ENCODE measurements at places on chromosomes 6 and 20.
A peak's percentile ranks its signal among the peaks of the same experiment; 100 is the strongest.

DNA sequence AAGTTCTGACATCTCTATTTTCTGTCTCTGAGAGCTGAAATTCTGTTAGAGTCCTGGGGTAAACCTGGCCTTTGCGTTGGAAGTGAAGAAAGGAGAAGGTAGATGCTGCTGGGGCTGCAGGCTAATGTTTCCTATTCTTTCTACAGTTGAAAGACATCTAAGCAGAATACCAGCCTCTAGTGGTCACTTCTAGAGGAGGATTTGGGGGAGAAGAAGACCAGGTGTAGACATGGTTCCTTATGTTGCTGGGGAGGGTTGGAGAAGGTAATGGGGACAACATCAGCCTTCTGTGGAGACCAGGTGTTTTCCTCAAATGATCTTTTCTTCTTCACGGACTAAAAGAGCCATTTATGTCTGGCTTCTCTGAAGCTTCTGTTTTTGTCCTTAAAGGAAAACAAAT lies 62.6 kb downstream of the BTBD3 start:
- DNase-seq, result no peak

- no peak for DNase-seq
Observed at GRCh38 chr20:4176187-4176586, 160.8 kb upstream of the RNF24 start.

DNA sequence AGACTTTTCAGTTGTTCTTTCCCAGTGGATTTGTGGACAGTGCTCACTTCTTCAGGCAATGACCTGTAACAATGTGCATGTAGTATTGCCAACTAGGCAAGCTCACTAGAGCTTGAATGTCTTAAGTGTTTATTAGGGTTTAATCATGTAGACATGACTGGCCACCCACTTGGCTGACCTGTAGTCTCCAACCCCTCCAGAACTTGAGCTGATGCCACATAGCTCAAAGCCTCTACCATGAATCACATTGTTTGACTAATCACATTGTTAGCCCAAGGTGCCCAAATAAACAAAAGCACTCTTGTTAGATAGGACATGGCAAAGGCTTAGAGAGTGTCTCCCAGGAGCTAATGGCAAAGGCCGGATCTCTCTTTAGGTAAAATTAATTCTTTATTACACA lies 272.7 kb downstream of the GRIK2 start:
- DNase-seq, result peak; percentile 43

DNA sequence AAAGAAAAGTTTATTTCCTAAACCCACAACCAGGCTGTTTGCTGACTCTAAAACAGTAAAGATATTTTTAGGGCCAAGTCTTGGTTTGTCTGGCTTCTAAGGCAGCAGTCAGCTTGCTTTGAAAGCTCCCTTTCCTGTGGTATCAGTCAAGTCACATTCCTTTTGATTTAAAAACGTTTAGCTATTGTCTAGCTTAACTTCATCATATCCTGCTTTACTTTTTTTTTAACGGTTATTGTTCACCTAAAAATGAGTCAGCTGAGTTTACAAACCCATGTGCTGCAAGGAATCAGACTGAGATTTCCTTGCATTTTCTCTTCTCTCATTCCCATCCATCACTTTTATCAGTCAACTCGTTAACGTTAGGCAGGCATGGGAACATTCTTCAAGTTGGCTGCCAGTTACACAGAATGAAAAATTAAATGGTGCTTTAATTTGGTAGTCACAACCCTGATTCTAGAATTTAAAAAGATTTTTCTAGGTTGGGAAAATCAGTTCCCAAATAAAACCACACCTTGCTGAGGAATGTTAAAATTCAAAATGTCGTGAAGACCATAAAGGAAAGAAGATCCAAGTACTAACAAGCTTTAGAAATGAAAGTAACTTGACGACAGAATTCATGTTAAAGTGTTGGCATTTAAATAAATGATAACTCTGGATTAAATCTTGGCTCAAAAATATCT lies 45.9 kb downstream of the ELOVL5 start:
- DNase-seq, result no peak

- DNase-seq, result no peak
Observed at GRCh38 chr6:149134511-149134933, 183.0 kb upstream of the TAB2 start.

- DNase-seq, result no peak
Observed at GRCh38 chr20:15930311-15931305, 642.6 kb downstream of the KIF16B start.

GRCh38 chr6:6825193-6825784 lies 236.8 kb downstream of the LY86 start:
- DNase-seq, result no peak

DNA sequence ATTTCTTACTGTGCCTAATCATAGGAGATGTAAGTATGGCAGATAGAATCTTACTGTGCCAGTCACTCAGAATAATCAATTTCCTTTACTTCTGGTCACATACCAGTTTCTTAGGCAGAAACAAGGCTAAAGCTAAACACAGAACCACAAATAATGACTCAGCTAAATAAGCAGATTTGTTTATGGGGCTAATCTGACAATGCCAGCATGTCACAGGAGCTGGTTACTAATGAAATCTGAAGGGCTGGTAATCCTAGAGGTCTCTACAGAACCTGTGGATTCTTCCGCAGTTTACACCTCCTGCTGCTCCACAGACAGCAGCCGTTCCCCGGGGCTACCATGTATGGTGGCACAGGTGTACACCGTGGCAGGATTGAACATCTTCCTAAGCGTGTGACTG lies 80.8 kb downstream of the LYRM4 start:
- DNase-seq, result no peak
